ENCODE measurements at places on chromosomes 7 and 10.

GRCh38 chr10:397321-398068, 262.2 kb downstream of the ZMYND11 start:
- no peak for DNase-seq
- H3K27me3 ChIP-seq = no peaks in the 10 kb centered on the region

- H3K4me3 ChIP-seq = no peak overlapping the region
- no peak for DNase-seq
- H3K27me3 ChIP-seq = no peaks in the 10 kb centered on the region
- no peak overlapping the region for H3K27ac ChIP-seq
- H3K36me3 ChIP-seq = peaks cover 50% of the 10 kb centered on the region
Observed at GRCh38 chr10:49837685-49838084, 75.6 kb upstream of the OGDHL start.

DNA sequence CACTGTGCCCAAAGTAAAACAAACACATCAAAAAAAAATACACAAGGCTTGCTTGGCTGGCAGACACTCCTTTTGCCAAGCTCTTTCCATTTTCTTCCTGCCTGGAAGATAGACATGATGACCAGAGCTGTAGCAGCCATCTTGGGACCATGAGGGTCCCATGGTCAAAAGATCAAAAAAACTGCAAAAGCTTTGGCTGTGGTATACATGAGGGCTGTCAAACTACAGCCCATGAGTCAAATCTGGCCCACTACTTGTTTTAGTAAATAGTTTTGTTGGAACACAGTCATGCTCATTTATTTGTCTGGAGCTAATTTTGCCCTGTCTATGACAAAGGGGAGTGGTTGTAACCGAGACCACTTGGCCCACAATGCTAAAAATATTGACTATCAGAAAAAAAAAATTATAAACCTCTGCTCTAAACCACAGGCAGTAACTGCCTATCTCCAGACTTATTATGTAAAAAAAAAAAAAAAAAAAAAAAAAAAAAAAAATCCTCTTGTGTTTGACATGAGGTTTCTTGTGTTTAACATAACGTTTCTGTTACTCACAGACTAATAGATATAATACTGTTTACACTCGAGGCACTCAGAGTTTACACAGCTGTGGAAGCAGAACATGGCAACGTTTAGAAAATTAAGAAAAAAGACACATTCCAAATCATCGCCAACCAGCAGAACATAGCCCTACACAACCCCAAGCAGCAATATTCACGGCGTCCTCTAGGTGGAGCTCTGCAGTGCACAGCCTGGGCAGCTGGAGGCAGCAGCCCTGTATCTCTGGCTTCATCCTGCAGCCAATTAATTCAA, 36.9 kb downstream of the ASB13 start:
- H3K4me1 ChIP-seq = no peaks in the 10 kb centered on the region
- no peak for DNase-seq
- H3K4me3 ChIP-seq = no peak overlapping the region

DNA sequence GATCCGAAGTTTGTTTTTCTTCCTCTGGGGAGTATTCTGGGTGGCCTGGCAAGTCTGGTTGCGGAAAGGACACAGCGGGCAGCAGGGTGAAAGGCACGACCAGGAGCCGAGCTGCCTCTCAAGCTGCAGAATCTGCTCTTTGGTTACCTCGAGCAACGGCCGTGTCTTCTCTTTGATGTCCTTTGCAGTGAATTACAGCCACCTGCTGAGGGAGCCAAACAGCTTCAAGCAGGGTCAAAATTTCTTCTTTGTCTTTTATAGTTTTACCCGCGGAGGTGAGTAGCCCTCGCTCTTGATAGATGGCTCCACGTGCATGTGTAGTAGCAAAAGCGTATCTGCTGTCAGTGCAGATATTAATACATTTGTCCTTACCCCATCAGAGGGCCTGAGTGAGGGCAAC, 177.3 kb upstream of the MBL2 start:
- DNase-seq = no peak
- no peak overlapping the region for H3K27ac ChIP-seq
- peaks cover 8% of the 10 kb centered on the region for H3K4me1 ChIP-seq

GRCh38 chr7:31249671-31250070, 90.9 kb downstream of the NEUROD6 start:
- H3K4me3 ChIP-seq = no peak overlapping the region
- H3K27me3 ChIP-seq = no peaks in the 10 kb centered on the region
- DNase-seq = no peak
- no peaks in the 10 kb centered on the region for H3K36me3 ChIP-seq

GRCh38 chr10:86851328-86852207, 95.1 kb downstream of the BMPR1A start:
- no peaks in the 10 kb centered on the region for H3K27me3 ChIP-seq
- H3K4me1 ChIP-seq = no peaks in the 10 kb centered on the region
- no peak overlapping the region for H3K27ac ChIP-seq

DNA sequence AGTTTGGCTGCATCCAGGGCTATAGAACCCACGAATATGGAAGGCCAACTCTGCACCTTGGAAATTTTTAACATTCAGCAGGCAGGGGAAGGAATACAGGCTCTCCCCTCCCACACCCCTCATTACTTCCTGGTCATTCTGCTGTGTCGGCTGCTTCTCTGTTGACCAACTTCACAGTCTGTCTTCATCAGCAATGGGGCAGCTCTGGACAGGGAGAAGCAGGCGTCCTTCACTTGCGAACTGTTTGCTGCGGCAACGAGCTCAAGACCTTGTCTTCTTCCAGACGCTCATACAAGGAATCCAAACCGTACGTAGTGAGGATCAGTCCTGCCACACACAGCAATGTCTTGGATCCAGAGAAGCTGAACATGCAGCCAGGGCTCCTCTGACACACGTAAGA, 192.2 kb downstream of the DIP2C start:
- no peak overlapping the region for H3K27ac ChIP-seq
- peaks cover 4% of the 10 kb centered on the region for H3K4me1 ChIP-seq
- DNase-seq = peak; percentile 7
- H3K36me3 ChIP-seq = no peaks in the 10 kb centered on the region
- H3K27me3 ChIP-seq = no peaks in the 10 kb centered on the region

- peaks cover 33% of the 10 kb centered on the region for H3K4me1 ChIP-seq
- DNase-seq = peak; percentile 89
- H3K27ac ChIP-seq = peak overlapping the region; percentile 100
- no peak overlapping the region for H3K4me3 ChIP-seq
Observed at GRCh38 chr7:80942261-80943041, 23.6 kb upstream of the SEMA3C start.

DNA sequence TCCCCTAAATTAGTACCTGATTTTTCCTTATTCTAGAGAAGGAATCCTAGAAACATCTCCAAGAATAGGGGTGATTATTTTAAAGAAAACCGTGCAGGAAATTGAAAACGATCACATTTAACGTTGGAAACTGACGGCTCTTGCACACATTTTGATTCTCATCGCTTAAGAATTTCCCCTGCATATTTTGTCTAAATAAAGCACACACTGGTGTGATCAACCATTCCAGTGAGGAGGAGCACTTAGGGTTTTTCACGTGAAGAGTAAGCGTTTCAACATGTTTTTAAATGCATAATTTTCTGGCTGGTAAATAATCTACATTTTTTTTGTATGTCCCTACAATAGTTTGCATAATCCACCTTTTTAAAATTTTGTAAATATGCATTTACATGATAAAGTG, 229.7 kb upstream of the PFKP start:
- no peaks in the 10 kb centered on the region for H3K36me3 ChIP-seq
- no peak for DNase-seq
- no peak overlapping the region for H3K4me3 ChIP-seq
- peaks cover 3% of the 10 kb centered on the region for H3K27me3 ChIP-seq
- no peaks in the 10 kb centered on the region for H3K4me1 ChIP-seq

All from RWPE2 (cell line).